Astrocyte (in vitro differentiated cells and primary cell): ENCODE measurements at places on chromosomes 11 and 22. TPM values are rescaled to one million over a fixed set of nuclear protein-coding genes. Genes with fewer than 3 reads are reported as not detected.

DNA sequence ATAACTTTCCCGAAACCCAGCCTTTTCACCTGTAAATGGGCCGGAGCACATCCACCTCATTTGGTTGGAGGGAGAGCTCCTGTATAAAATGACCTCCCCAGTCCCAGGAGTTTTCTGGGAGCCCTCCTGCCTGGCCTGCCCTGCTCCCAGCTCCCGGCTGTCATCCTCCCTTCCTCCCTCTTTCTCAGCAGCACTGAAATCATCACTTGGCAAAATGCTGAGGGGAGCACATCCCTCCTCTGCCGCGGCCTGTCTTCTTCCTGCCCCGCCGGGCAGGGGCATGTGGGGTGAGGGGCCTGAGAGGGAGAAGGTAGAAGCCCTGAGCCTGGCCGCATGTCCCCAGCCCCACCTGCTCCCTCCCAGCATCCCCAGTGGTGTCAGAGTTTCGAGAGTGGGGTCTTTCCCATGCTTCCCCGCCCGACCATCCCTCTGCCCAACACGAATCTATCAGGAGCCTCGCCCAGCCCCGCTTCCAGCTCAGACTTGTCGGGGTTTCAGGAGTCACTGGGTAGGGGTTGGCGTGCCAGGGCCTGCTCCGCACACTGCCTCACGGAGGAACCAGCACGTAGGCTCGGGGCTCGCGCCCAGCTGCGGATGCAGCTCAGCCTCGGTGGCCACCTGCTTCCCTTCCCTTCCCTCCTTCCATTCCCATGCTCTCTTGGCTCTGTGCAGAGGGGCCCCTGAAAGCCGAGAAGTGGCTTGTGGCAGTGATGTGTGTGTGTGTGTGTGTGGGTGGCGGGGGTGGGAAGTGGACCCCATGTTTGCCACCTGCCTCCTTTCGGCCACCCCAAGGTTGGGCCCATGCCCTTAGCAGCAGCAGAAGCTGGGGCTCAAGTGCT lies 37.1 kb downstream of the NECTIN1 start:
- DNase-seq = no peak

- no peak for DNase-seq
These were observed 100.2 kb upstream of the CHRM4 start for GRCh38 chr11:46491661-46492330.

DNA sequence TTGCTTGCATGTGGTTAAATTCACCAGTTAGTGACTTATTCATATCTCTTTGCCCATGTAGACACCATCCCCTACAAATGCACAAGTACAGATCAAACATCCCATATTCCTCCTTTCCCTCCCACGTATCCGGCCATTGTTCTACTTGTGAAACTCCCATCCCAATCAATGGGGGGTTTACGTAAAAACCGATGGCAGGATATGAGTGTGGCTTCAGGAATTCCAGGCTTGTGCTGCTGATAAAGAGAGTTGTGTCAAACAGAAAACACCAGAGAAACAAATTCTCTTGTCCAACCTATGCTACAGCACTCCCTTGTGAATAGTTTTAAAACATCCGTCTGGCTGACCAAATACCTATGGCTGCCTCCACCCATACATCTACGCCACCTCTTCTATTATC lies 15.5 kb downstream of the FLI1 start:
- DNase-seq = peak; percentile 100

DNA sequence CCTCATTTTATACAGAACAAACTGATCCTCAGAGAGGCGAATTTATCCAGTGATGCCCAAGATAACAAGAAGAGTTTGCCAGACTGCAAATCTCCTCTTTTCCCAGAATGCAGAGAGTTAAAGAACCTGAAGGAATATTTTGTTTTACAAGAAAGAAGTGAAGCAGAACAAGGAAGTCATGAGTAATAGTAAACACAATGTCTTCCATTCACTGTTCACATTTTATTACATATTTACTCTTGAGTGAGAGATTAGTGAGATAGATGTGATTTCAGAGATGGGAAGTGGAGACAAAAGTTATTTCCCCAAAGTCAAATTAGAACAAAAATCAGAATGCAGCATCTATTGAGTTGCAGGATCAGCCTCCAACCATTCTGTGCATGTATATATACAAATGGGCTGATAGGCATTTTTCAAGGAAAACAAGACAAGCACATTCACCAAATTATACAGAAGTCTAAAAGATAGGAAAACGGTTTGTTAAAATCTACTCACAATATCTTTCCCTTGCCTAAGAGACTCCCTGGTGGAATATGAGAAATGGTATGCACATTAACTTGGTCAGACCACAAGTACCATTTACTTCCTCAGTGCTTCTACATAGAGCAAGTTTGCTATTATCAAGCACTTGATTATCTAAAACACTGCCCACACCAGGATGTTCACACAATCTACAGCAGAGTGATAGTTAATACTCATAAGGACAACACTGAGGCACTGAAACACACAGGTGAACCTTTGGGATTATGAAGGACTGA lies 12.0 kb downstream of the GUCY1A2 start:
- DNase-seq = peak; percentile 30

HBG1 gene
- total RNA-seq = not detected in 2 replicates

VSIG10L2 gene
- total RNA-seq = not detected in 2 replicates

TREH gene
- not detected in 2 replicates for total RNA-seq
